Activated gamma-delta T cell treated with anti-CD3 and anti-CD28 coated beads, Interleukin-2, amount 50 U/mL, for 16 hours (primary cell): ENCODE measurements at places on chromosomes 11 and 22.

DNA sequence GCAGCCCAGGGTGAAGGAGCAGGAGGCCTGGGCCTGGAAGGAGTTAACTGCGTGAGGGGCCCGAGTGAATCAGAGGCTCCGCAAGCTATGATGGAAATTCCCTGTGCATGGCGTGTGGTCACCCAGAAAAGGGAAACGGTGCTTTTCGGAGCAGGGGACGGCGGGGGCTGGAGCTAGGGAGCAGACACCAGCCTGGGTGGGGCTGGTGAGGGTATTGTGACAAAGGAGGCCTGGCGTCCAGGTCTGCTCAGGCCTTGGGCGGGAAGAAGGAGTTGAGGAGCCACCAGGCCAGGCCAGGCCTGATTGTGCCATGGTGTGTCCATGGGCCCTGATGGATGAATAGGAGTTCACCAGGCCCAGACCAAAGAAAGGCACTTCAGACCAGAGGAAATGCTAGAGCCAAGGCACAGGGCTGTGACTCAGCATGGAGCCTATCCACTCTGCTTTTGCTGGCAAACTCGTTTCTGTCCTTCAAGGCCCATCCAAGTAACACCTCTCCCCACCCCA, 12.8 kb upstream of the SPI1 start:
- no peak for DNase-seq

- DNase-seq, result no peak
Observed at GRCh38 chr11:8814923-8815240, 96.1 kb upstream of the AKIP1 start.

GRCh38 chr11:114890038-114890437, 211.7 kb downstream of the NXPE2 start:
- no peak for DNase-seq

GRCh38 chr22:32531931-32532819, 57.6 kb downstream of the FBXO7 start:
- DNase-seq, result no peak

- no peak for DNase-seq
Observed at GRCh38 chr11:8631395-8632118, 37.5 kb upstream of the STK33 start.

- DNase-seq, result no peak
Observed at GRCh38 chr11:62012832-62013461, 45.5 kb upstream of the FTH1 start.

- DNase-seq, result no peak
Observed at GRCh38 chr11:10532526-10532925, 8.5 kb downstream of the RNF141 start.

- no peak for DNase-seq
Observed at GRCh38 chr22:49480331-49480730, 347.3 kb downstream of the BRD1 start.

- no peak for DNase-seq
Observed at GRCh38 chr11:135008001-135008405, 596.0 kb upstream of the B3GAT1 start.

DNA sequence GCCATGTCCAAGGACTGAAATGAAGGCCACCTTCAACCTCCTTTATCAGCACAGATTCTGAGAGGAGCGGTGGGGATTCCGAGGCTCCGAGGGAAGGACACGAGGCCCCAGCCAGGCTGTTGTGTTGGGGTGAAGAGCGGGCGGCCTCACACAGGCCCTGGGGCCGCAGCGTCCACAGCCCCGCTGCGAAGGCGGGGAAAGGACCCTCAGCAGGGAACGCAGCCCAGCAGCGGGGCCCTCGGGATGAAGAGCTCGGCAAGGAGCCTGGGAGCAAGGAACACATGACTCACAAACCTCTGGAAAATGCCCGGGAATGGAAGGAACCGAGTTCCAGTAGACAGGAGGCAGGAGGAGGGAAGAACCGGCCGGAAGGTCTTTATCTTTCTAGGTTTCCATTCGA, 227.2 kb downstream of the BRD1 start:
- no peak for DNase-seq

GRCh38 chr22:17371448-17371847, 2.2 kb downstream of the CECR2 start:
- DNase-seq, result no peak

GRCh38 chr22:43910178-43910695, 13.4 kb upstream of the PNPLA3 start:
- DNase-seq, result no peak

- DNase-seq, result no peak
Observed at GRCh38 chr11:19628018-19628417, 84.6 kb upstream of the NAV2 start.

- DNase-seq, result no peak
Observed at GRCh38 chr11:21931436-21932101, 261.3 kb upstream of the ANO5 start.

DNA sequence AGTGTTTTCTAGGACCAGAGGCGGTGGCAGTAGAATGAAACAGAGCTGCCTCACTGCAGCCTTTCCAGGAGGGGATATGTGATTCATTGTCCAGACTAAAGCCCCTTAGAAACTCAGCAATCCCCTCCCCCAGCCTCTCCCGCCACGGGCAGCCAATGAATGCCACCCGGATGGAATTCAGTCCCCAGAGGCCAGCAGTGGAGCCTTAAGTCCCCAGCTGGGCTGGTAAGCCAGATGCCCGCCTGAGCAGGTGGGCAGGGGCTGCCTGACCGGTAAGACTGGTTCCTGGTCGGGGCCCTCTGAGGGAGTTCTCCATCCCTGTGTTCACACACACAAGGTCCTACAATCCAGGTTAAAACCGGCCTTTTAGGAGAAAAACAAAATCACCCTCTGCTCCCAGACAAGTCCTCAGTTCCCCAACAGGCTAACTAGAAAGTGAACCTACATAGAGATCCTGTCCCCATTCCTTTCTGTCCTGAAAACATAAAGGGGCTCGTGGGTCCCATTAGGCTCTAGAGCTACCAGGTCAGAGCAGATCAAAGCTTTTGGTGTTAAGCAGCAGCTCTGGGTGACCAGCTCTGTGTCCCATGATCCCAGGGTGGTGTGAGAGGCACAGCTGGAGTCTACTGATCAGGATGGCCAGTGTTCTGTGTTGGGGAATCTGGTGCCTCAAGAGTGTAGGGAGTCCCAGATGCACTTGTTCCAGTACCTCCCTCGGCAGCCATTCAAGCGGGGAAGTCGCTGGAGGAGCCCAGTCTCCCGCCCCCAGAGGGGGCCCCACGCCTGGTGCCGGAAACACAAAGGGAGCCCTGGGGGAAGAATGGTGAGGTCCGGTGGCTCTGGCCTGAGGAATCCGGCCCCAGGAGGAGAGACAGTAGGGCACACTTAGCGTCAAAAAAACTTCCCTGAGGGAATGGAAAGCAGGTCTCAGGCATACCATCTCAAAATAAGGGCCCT, 2.6 kb downstream of the PATZ1 start:
- no peak for DNase-seq

- no peak for DNase-seq
Observed at GRCh38 chr11:55658031-55658573, 3.9 kb upstream of the OR4C6 start.

DNA sequence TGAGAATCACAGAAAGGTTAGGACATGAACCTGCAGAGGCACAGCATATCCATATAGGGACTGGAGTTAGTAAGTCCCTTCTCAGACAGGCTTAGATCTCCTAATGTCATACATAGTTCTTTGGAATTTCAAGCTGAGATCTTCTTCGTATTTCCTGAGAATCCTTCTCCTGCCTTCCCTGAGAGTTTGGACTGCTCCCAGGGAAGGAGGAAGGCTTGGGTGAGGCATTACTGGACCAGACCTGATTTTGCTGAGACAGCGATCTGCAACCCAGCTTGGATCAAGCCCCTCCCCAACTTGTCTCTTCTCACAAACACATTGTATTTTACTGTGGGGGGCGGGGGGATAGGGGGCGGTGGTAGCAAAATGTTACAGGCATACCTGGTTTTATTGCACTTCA, 108.5 kb downstream of the TSPAN18 start:
- no peak for DNase-seq

DNA sequence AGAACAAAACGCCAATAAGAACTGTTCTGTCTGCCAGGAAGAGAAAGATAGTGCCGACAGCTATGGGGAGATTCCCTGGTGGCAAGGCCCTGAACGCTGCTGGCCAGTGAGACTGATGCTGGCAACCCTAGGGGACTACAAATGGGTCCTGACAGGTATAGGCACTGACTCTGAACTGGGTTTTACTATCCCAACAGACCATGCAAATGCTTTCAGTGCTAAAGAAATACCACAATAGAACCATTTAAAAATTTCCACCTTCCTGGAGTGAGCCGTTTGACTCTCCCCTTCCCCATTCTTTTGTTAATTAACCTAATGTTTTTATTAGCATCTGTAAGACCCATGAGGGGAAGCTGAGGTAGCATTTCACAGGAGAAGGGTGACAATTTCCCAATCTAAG, 25.7 kb downstream of the USP28 start:
- DNase-seq, result no peak

GRCh38 chr22:22450343-22450839, 58.2 kb downstream of the ZNF280B start:
- DNase-seq, result no peak

DNA sequence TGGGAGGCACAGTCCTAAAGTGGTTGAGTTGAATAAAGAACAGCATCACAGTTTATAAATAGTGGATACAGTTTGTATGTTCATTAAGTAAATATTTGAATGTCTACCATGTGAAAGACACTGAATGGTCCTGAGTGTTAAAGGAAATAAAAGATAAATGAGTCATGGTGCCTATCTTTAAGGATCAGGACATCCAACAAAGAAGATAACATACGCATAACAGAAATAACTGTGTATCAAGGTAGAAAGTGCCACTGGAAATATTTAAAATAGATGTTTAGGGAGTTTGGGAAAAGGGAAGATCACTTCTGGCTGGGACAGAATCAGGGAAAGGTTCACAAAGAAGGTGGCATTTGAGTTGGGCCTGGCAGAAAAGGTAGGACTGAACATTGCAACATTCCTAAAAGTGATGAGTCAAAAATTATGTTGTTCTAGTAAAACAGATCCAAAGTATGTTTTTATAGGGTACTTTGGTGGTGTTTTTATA, 41.5 kb downstream of the CSTPP1 start:
- no peak for DNase-seq

- no peak for DNase-seq
Observed at GRCh38 chr11:110297726-110298300, 1.4 kb upstream of the RDX start.
